ENCODE measurements at places on chromosomes 11 and 22. TPM values are rescaled to one million over a fixed set of nuclear protein-coding genes. Genes with fewer than 3 reads are reported as not detected.

GRCh38 chr11:114802878-114803277 is 124.6 kb downstream of the NXPE2 start:
- no peak for DNase-seq

GRCh38 chr11:82837650-82838049 is 62.6 kb downstream of the PRCP start:
- no peak for DNase-seq

GRCh38 chr11:13889552-13890249 is 72.8 kb upstream of the SPON1 start:
- no peak for DNase-seq

- DNase-seq = no peak
Measured at GRCh38 chr11:1819074-1819473, 15.7 kb upstream of the SYT8 start.

DNA sequence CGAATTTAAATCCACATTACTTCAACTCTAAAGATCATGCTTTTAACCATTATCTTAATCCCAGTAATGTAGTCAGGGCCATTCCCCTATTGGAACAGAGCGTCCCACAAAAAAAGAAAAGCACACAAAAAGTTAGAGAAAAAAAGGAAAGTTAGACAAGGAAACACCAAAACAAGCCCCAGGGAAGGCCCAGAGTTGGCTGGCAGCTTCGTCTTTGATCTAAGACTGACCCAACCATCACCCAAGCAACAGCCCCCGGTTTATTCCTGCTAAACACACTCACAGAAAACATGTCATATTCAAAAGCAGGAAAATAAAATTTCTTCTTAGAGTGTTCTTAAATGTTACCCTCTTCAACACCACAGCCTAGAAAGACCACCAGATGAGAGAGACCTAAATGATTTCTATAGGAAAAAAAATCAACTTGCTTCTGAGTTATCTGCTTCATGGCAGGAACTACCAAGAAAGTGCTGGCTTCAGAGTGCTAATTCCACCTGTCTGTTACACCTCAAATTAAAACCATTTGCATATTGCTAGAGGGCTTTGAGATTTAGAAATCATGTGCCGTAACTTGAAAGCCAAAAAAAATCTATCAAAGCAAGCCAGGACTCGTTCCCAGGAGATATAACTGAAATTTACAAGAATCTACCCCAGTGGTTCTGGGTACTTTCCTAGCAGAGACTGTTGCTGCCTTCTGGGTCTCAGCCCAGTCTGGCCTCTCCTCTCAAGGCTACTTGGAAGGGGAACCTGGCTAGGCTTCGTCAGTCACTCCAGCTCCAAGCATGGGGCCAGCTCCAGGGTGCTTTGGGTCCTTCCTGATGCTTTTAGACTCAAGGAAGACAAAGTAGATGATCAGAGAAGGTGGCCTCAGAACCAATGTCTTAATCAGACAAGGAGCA is 31.2 kb downstream of the POU2AF3 start:
- DNase-seq = no peak

DNA sequence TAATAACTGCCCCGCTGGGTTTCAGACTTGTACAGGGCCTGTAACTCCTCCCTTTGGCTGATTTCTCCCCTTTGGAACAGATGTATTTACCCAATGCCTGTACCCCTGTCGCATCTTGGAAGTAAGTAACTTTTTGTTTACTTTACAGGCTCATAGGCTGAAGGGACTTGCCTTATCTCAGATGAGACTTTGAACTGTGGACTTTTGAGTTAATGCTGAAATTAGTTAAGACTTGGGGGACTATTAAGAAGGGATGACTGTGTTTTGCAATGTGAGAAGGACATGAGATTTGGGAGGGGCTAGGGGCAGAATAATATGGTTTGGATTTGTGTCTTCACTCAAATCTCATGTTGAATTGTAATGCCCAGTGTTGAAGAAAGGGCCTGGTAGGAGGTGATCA is 62.0 kb downstream of the TRPC6 start:
- peak; percentile 6 for DNase-seq

DNA sequence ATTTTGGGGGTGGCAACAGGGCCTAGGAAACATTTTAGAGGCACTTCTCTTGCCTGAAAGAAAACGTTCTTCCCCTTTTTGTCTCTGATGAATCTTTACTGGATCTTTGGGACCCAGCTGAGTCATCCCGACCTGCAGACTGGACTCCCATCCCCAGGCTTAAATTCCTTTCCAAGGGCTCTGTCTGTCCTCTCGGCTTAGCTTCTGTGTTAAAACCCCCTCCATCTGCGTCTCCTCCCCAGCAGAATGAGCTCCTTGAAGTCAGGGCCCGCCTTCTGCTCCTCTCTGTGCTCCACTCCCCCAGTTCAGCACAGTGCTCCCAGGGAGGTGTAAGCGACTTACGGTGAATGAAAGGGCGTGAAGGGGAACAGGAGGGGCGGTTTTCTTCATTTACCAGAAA is 895 bp upstream of the DAGLA start:
- no peak for DNase-seq

DNA sequence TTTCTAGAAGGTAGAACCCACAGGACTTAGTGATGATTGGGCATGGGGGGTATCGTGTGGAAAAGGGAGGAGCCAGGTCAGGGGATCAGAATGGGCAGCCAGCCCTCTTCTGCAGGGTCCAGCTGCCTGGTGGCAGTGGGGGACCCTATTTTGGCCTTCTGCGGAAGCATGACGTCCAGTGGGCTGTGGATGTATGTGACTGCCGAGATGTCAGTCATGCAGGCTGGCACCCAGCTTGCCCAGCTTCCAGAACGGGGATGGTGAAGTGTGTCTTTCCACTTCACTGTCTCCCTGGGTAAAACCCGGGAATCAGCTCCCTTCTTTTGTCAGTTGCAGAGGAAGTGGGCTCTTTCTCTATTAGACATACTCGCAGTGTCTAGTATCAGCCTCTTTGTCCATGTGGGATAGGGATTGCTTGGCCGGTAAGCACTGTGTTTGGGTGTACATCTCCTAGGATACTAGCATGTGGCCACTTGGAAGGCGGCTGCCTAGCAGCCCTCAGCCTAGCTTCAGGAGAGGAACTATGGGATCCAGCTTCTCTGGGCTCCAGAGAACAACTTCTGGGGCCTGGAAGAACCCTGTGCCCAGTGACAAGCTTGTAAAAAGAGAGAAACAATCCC is 51.4 kb downstream of the GRIK4 start:
- DNase-seq = peak; percentile 21

- DNase-seq = peak; percentile 63
Measured at GRCh38 chr11:67416416-67417335, 1.2 kb downstream of the CARNS1 start.

DNA sequence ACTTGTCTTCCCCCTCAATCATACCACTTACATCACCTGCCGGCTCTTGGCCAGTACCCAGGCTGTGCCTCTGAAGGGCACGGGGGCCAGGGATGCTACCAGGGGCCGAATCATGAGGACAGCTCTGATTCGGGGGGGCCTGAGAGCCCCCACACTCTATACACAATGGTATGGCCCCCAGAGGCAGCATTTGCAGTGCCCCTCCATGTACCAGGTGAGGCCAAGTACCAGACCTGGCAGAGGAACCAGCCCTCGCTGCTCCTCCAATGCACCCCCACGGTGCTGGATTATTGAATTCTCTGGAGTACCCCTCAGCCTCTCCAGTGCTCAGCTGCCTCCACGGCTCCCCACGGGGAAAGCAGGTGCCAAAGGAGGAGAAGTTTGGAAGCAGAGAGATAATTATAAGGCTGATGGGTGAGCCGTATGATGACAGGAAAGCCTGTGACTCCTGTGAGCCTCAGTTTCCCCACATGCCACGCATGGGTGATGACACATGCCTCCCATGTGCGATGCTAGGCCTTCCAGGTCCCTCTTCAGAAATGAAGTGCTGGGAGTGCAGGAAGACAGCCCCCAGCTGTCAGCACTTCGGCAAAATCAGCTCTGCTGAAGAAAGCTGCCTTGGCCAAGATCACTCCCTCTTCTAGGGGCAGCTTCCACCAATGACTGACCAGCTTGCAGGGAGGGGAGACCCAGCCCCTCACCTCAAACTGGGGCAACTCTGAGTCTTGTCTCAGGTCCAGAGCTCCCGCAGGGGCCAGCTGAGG is 69.9 kb downstream of the THAP12 start:
- DNase-seq = no peak

DNA sequence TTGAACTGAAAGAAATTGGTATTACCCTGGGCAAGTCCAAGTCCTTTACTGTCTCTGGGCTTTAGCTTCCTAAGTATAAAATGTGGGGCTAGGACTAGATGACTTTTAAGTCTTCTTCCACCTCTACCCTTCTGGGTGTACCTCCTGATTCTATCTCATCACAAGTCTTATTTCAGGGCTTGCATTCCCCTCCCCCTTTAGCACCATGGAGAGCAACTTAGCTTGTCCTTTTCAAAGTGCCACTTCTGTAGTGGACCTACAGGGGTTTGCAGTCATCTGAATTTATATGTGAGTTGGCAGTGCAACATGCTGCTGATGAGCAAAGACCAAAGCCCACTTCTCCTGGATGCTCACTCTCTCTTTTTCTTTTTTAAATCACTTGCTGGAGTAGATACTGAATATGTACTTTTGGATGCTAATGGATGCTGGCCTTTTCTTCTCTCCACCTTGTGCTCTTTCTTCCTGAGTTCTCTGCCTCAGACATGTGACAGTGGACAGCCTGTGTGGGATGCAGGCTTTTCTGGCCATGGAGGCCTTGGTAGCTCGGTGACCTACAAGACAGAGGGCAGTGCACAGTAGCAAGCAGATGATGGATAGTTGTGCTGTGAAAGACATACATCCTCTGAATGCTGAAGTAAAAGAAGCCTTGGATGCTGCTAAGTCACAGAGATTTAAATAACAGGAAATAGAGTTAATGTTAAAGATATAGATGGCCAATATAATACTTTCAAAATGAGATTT is 185.0 kb downstream of the NELL1 start:
- DNase-seq = no peak

- DNase-seq = no peak
Measured at GRCh38 chr11:8386134-8386864, 122.6 kb upstream of the LMO1 start.

DNA sequence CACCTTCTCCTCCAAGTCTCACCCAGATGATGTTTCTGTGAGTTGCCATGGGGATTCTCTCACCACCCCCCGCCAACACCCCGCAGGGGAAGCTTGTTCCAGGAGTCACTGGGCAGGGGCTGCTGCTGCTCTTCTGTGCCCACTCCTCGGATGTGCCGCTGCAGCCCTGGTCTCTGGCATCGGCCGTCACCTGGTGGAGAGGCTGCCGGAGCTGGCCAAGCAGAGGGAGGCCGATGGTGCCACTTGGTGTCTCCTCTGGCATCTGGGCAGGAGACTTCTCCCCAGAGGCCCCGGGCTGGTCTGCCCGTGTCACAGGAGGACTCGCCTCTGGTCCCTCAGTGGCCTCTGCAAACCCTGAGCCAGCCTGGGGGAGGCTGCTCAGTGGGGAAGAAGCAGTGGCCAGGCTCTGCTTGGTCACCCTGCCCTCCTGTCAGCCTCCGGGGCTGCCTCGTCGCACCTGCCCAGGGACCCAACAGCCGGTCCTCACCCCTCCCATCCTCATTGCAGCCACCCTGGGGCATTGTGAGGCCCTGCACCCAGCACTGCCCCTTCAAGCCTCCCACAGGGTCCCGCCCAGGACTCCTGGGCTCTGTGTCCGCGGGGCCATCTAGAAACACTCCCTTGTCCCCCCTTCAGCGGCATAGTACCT is 424 bp upstream of the ADORA2A start:
- DNase-seq = no peak

- no peak for DNase-seq
Measured at GRCh38 chr22:37525746-37526350, 6.6 kb upstream of the CARD10 start.

GRCh38 chr11:34348096-34348495 is 9.7 kb downstream of the ABTB2 start:
- no peak for DNase-seq

DNA sequence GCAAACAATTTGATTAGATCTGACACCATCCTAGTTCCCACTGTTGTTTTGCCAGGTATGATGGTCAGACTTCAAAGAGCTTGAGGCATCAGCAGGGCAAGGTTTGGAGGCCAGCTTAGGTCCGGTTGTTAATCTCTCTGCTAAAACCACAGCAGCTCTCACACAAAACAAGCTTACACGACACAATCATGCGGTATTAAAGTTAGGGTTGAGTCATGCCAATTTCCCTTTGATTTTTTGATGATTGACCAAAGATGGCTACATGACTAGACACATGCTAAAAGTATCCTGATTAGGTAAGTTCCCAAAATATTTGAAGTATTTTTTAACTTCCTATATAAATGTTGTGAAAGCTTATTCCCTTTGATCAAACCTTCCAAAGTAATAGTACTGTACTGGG is 145.9 kb downstream of the ELP4 start:
- no peak for DNase-seq

DNA sequence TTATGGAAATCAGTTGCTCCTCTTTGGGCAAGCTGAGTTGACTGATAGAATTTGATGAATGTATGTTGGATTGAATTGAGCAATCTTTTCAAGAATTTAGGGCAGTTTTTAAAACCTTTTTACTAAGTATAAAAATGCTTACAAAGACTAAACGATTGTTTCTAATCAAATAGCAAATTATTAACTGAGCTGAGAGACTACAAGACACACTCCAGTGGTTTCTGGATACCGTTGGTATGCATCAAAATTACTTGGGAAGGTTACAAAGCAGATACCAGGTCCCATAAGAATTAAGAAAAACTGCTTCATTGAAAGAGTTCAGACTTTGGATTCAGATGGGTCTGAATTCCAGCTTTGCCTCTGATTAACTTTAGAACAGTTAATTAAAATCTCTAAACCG is 721.4 kb downstream of the FAM181B start:
- DNase-seq = no peak

AMOTL1 gene
- not detected for total RNA-seq

PVALB gene
- not detected for total RNA-seq

APOL3 gene
- total RNA-seq = 1.7 TPM

TYR gene
- not detected for total RNA-seq

RAG1 gene
- 0.05 TPM for total RNA-seq

TMPRSS4 gene
- total RNA-seq = 157 TPM

OR5P2 gene
- total RNA-seq = not detected

CRYBA4 gene
- total RNA-seq = not detected

ELMOD1 gene
- total RNA-seq = not detected

PHF21B gene
- total RNA-seq = not detected

TEAD1 gene
- 102 TPM for total RNA-seq

PKDREJ gene
- total RNA-seq = not detected

Data from HT-29 (cell line).